Astrocyte of the hippocampus (primary cell): ENCODE measurements at places on chromosomes 12 and 14.

DNA sequence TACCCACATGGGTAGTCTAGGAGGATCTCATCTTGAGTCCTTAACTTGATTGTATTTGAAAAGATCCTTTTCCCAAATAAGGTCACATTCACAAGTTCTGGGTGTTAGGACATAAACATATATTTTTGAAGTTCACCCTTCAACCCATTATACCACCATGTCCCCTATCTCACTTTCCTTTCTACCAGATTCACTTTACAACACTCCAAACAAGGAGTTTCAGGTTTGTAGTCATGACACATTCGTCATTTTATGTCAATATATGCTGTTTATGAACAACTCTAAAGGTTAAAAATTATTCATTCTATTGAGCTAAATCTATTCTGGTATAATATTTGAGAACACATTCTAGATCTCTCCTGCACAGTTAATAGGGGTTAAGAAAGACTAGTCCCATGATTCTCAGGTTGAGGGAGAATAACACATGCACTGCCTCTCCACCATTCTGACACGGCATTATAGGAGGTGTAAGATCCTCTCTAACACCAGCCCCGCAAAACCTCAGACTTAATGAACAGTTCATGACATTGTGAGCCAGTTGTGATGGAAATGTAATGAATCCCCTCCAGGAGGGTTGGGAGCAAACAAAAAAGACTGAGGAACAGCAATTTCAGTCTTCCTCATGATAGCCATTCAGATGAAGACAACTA lies 72.0 kb upstream of the PSMA6 start:
- DNase-seq, result no peak

GRCh38 chr12:16158050-16158449 lies 119.4 kb downstream of the SLC15A5 start:
- DNase-seq, result no peak

DNA sequence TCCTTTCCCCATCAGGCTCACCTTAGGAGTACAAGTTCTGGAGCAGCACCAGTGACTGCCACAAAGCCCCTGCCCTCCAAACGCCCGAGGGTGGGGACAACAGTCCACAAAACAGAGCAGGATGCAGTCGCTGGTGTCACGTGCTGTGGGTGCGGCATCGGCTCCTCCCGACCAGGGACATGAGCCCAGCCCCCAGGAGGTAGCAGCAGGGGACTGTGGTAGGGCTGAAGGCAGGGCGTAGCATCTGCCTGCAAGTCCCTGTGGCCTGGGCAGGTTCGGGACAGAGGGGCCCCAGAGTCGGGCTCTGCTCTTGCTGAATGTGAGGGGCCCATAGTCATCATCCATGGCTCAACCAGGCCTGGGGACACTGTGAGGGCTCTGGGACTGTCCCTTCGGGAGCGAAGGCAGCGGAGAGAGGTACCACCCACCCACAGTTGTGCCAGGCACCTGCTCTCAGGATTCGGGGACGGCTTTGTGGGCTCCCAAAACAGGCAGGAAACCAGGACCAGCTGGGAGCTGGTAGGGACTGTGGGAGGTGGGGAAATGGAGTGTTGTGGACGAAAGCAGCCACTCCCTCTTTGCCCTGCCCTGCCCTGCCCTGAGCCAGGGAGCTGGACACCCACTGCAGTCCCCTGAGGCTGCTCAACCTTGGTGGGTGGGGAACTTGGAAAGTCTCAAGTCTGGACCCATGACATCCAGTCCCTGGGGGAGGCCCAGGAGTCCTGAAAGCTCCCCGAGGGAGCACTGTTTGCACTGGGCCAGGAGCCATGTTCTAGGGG lies 30.7 kb downstream of the FBRSL1 start:
- DNase-seq, result no peak

DNA sequence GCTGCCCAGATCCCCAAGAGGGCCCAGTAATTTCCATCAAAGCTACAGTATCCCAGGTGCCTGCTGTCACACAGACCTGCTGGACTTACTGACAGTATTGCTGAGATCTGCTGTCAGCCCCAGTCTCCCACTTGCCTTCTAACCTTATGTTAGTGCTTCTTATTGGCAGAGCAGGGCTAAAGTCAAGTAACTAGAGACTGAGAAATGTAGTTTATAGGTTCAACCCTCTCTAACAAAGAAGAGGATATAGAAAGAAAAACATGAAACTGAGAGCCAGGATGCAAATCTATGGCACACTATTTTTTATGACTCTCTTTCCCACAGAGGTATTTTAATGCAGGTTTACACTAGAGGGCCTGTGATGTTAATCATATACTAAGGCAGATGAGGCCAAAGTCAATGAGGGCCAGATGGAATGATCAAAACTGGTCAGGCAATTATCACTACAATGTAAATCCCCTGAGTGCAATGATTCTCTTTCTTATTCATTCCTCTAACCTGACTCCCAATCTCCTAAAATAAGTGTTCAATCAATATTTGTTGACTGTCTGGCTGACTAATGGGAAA lies 781.9 kb downstream of the VRK1 start:
- DNase-seq, result no peak

- no peak for DNase-seq
These were observed 217.4 kb upstream of the RTL1 start for GRCh38 chr14:101120641-101121507.

DNA sequence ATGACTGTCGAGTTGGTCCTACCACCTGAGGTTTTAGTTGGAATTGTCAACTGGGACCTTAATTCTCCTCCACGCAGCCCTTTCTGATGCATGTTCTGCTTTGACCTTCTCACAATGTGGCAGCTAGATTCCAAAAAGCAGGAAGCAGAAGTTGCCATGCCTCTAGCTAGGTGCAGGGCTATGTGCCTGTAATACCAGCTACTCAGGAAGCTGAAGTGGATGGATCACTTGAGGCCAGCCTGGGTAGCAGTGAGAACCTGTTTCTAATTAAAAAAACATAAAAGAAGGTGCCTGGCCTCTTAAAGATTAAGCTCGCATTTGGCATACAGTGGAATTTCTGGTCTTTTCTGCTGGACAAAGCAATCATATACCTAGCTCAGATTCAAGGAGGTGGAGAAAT lies 77.1 kb downstream of the FGD4 start:
- DNase-seq, result no peak

GRCh38 chr12:38508246-38508645 lies 191.7 kb downstream of the ALG10B start:
- no peak for DNase-seq

DNA sequence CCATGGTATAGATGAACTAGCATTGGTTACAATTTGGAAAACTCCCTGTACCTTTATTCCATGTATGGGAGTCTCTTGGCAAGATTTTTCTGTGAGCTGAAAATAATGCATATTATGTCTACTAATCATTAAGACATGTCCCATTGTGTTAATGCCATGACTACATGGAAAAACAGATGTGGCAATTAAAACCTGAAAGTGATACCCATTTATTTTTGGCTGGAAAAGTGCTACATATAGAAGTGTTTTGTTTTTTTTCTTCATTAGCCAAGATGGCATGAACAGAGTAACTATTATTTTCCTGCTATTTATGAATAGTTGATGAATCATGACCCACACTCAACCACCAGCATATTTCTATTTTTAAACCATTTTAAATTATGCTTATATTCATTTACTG lies 58.2 kb downstream of the ALG10B start:
- no peak for DNase-seq
